ENCODE measurements at places on chromosomes 1 and 21.

- no peak for DNase-seq
Observed at GRCh38 chr1:10387677-10388386, 11.0 kb upstream of the PGD start.

DNA sequence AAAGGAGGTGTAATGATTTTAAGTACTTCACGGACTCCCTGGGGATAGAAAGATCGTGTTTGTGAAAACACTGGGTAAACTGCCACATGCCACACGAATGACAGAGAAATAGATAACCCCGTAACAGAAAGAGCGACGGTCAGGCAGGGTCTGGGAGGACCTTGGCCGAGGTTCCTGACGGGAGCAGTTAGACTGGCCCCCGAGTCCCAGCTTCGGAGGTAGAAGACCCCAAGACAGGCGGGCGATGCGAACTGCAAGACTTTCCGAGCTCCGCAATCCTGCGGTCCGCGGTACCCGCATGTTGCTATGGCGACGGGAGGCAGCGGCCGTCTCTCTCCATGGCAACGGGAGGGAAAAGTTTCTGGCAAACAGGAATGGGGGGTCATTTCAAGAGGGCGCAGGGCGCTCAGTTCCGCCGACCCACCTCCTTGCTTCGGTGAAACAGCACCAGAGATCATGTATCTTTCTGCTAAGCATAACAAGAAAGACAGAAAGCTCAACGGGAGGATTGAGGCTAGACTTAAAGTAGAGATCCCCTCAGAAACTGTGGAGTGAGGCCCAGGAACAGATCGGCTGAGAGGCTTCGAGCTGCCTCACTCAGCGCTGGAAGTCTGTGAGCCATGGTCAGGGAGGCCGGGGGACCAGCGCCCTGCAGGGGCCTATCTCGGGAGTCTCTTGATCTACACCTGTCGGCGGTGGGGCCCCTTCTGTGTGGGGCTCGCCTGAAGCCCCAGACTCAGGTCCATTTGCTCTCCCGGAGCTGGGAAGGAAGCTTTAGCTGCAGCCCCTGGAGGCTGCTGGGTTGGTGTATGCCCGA lies 685 bp upstream of the SYT6 start:
- no peak for DNase-seq

GRCh38 chr1:47962750-47963492 lies 34.3 kb downstream of the TRABD2B start:
- no peak for DNase-seq

- no peak for DNase-seq
Observed at GRCh38 chr1:21966247-21967000, 10.4 kb upstream of the CELA3B start.

DNA sequence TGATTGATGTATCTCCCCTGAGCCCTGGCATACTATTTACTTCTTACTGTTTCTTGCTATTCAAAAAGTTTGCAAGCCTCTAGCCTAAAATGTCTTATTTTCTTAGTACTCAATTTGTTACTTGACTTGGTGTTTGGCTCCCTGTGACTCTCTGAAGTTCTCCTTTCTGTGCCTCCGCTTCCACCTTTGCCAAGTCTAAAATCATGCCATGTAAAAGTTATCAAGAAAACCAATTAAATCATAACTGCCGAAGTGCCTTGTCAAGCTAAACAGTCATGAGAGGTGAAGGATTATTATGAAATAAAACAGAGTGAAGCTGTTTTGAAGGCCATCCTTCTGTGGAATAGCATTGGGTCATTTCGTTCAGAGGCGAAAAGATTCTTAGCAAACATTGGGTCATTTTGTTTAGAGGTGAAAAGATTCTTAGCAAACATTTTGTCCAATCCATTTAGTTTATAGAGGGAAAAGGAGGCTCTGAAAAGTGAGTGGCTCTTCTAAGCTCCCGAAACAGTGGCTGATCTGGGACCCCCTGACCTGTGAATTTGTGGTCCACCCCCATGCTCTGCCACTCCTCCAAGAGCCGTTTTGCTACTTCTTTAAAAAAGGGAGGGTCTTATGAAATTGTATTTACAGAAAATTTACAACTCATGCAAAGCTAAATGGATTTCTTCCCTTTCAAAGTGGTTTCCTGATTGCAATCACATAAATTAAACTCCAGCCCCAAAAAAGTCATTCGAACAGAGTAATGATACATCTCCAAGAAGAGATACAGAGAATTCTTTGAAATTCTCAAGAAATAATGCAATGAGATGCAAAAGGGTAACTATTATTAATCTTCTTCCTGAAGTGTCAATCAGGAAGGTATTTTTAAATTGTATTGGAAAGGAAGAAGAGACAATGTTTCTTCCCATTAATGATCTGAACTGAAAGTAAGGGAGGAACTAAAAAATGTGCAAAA lies 141.4 kb downstream of the RUNX1 start:
- no peak for DNase-seq

DNA sequence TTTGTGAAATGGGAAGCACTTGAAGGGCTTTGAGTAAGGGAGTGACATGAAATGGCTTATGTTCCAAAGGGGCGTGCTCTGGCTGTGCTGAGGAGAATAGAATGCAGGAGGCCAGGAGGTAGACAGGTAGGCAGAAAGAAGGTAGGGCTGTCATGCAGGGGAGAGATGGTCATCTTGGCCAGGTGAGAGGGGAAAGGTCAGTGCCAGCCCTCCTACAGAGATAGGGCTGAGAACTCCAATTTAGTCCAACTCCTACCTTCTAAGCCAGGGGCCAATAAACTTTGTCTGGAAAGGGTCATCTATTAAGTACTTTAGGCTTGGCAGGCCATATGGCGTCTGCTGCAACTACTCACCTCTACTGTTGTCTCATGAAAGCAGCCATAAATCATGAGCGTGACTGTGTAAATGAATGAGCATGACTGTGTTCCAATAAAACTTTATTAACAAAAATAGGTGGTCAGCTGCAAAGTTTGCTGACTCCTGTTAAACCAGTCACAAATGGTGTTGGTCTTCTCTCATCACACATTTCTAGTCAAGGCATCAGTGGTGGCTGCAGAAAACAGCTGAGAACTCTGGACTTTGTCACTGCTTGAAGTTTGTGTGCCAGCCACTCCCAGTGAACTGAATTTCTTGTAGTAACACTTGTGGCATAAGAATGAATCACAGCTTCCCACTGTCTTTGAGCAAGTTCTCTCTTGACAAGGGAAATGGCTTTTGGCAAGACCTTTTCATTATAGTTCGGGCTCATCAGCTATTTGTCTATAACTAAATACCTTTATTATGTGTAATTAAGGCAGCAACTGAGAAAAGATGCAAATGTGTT lies 32.0 kb upstream of the CD2 start:
- DNase-seq, result no peak

GRCh38 chr21:42429021-42429420 lies 25.3 kb downstream of the UBASH3A start:
- no peak for DNase-seq

- DNase-seq, result no peak
Observed at GRCh38 chr1:108046026-108046425, 81.0 kb upstream of the VAV3 start.

- DNase-seq, result no peak
Observed at GRCh38 chr1:47409311-47410067, 6.6 kb upstream of the FOXE3 start.

DNA sequence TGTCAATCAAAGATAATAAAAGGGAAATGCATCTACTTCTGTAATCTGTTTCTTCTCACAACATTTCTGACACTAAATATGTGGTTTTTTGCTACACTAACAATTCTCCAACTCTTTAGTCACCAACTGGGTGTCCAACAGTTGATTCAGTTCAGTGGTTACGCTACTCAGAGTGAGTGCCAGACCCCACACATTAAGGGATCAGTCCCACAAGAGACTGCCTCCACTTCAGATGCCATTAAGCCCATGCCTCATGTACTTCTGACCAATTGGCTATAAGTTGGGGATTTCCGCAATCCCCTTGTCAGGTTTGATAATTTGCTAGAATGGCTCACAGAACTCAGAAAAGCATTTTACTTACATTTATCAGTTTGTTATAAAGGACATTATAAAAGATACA lies 28.4 kb downstream of the RNF2 start:
- no peak for DNase-seq

GRCh38 chr1:36300526-36300925 lies 5.6 kb upstream of the SH3D21 start:
- DNase-seq, result no peak

DNA sequence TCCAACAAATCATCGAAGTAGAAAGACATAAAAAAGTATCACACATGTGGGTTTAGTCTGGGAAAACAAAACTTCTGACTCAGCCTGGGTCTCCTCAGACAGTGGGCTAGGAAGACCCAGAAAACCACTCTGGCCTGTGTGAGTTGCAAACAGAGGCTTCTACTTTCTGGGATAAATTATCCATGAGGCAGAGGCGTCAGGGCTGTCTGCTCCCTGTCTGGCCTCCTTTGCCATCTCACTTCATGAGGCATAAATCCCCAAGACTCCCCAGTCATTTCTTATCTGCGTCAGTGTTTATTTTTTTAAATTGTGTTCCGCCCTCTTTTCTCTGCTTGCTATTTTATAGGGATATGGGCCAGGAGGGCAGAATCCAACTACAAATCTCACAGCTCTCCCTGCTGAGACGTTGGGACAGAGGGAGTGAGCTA lies 80.6 kb upstream of the TRABD2B start:
- no peak for DNase-seq

DNA sequence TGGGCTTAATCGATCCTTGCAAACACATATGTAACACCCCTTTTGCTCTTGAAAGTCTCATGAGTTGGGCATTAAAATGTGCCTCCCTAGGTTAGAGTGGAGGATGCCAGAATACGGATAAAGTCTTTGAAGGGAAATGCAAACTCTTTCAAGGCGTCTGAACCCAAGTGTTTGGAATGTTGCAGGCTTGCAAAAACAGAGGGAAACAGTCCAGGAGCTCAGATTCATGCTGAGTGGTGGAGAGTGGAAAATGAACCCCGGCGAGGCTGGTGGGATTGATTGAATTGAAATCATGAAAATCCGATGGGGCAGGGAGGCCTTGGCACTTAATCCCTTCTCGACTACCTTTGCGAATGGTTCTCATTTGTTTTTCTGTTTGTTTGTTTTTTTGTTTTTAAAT lies 175.5 kb downstream of the PGBD5 start:
- DNase-seq, result no peak

GRCh38 chr1:197905699-197906351 lies 3.4 kb downstream of the C1orf53 start:
- no peak for DNase-seq

DNA sequence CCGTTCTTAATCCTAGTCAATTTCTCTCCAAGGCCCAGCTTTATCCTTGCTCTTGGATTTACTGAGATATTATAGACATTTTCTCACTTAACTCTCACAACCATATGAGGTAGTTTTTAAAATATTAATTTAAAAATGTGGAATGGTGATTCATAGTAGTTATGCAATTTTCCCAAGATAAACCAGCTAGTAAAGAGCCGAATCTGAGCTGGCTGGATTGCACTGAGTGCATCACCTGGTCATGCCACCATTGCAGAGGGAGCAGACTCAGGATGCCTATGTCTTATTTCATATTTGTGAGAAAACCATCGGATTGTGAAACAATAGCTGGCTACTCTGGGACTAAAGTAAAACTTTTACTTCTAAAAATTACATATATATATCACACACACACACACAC lies 494.0 kb downstream of the KCNT2 start:
- no peak for DNase-seq

- peak; percentile 39 for DNase-seq
Observed at GRCh38 chr1:109240158-109241152, 8.9 kb upstream of the CELSR2 start.

- no peak for DNase-seq
Observed at GRCh38 chr1:29397256-29397590, 160.9 kb downstream of the PTPRU start.

DNA sequence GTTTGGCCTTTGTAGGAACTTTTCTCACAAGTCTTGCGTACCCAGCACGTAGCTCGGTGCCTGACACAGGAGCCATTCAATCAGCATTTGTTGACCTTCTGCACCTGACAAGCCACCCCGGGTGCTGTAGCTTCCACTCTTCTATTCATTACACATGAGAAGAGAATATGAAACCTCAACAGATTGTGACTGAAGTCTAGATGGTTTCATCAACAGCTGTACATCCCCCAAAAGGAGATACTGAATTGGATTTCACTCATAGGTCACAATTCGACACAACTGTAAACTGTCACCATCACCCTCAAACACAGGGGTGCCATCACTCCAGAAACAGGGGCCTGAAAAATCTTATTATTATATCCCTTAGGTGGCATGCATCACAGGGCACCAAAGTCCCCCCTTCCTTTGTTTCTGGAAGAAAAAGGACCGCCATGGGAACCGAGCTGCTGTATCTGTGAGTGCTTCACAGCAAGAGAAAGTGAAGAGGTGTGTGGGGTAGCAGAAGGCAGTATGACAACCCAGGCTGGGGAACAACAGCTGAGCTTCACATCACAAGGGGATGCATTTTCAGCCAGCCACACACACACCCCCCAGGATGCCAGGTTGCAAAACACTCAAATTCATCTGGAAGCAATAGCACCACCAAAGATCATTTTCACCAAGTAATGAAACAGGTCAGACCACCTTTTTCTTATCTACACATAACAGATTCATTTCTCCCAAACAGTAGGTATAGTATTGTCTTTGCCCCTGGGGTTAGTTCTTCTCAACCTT lies 225.7 kb downstream of the TOMM20 start:
- DNase-seq, result no peak

GRCh38 chr1:87064309-87064708 lies 149.9 kb downstream of the HS2ST1 start:
- no peak for DNase-seq

GRCh38 chr1:60141276-60141675 lies 67.7 kb upstream of the C1orf87 start:
- DNase-seq, result no peak

GRCh38 chr1:68358439-68358838 lies 91.3 kb downstream of the RPE65 start:
- DNase-seq, result no peak

- no peak for DNase-seq
Observed at GRCh38 chr1:47694011-47694890, 256.4 kb downstream of the FOXD2 start.

- DNase-seq, result no peak
Observed at GRCh38 chr1:41358131-41359021, 2.9 kb upstream of the FOXO6 start.

DNA sequence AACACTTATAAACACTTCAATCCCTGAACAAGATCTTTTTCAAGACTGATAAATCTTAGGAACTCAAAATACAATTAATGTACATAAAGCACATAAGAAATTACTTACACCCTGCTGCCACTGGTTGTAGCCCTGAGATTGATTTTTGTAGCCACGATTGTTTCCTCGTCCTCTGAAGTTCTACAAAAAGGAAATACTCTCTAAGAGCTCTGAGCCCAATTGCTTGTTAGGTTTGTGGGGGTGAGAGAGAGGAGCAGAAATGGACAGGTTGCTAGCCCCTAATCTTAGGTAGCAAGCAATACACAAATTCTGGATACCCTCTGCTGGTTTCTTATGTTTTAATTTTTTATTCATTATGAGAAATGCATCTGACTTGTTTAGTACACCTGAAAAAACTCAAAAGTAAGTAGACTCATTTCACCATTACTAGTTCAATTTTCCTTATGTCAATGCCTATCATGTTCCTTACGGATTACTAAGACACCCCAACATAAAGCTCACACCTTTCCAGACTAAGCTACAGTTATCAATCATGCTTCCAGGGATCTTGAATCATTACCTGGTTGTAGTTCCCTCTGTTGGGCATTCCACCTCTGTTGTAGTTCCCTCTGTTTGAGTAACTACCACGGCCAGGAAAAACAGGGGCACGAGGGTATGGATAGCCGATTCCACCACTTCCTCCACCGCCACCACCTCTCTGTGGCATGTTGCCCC lies 9.3 kb downstream of the HNRNPU start:
- no peak for DNase-seq

Data from stimulated activated CD4-positive, alpha-beta T cell treated with anti-CD3 and anti-CD28 coated beads, TNF-alpha, amount 100 ng/mL, for 24 hours (primary cell).